Stimulated activated CD8-positive, alpha-beta memory T cell treated with anti-CD3 and anti-CD28 coated beads, Interleukin-4, amount 100 ng/mL, for 1 hour (primary cell): ENCODE measurements at places on chromosomes 1 and 21.

GRCh38 chr1:94940738-94941137 is 13.8 kb upstream of the CNN3 start:
- DNase-seq = no peak

GRCh38 chr1:44168520-44169098 is 27.2 kb upstream of the KLF18 start:
- no peak for DNase-seq

- no peak for DNase-seq
Observed at GRCh38 chr1:161549652-161550051, at the start of gene FCGR3A. Gene FCGR3A (minus strand): TSS chr1:161549818. CDS start chr1:161549736, 82 bp downstream.

DNA sequence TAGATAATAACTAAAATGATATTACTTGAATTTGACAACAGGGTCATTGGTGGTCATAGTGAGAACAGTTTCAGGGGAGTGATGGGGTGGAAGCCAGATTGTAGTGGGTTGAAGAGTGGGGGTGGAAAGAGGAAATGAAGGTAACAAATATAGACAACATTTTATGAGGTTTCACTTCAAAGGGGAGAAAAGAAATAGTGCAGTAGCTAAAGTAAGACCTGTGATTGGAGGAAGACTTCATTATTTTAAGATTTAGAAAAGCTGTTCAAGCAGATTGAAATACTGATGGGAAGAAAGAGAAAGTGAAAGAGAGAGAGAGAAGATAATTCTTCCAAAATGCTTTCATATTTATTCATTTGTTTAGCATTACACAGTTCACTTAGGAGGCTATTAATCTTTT is 52.0 kb upstream of the KCNA3 start:
- DNase-seq = no peak

DNA sequence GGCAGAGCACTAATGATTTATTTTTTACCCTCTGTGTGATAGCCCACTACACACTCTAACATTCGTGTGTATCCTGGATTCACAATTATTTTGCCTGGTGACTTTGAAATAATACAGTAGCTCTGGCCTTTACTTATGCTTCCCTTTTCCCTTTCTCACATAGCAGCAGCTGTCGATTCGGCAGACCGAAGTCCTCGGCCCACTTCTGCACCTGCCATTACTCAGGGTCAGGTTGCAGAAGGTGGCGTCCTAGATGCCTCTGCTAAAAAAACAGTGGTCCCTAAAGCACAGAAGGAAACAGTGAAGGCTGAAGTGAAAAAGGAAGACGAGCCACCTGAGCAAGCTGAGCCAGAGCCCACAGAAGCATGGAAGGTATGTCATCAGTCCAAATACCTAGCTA is 70.8 kb downstream of the TMEM200B start:
- no peak for DNase-seq

DNA sequence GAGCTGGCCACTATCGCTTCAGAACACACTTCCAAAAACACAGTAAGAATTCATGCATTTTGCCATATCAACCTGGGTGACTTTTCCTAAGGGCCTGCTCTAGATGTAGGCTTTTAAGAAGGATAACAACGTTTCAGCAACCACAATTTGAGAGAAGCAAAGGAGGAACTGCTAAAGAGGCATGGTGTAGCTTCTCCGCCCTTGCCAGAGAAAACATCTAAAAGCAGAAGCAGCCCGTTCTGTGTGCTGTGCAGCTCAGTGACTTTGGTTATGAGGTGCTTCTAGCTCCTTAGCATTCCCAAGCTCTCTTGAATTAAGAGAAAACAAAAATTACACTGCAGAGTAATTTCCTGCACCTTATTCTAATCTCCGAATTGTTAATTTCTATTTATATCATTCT is 2.7 kb downstream of the PER3 start:
- DNase-seq = no peak

GRCh38 chr21:38310646-38311485 is 54.1 kb downstream of the KCNJ15 start:
- no peak for DNase-seq

DNA sequence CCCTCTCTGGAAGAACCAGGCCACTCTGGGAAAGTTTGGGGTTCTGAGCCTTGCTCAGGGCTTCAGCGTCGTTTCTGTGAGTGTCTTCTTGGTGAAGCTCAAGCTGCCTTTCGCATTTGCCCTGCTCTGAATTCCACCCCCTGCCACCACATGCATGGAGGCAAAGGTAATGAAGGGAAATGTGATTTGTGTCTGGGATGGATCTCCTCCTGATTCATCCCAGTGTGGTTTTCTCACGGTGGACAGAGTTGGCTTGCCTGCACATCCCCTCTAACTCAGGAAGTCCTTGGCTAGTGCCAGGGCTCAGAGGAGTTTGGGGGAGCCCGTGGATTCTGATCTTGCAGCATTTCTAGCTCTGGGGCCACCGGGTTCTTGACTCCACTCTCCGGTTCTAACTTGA is 173.6 kb upstream of the RAB4A start:
- no peak for DNase-seq

- DNase-seq = no peak
Observed at GRCh38 chr1:46489169-46489637, 433 bp upstream of the DMBX1 start.

GRCh38 chr21:24259241-24259640 is 1348.0 kb downstream of the MRPL39 start:
- no peak for DNase-seq

- DNase-seq = no peak
Observed at GRCh38 chr1:94178901-94179300, 58.0 kb upstream of the ABCA4 start.

GRCh38 chr1:84991097-84991920 is 5.6 kb downstream of the MCOLN2 start:
- DNase-seq = no peak

GRCh38 chr1:43526002-43526401 is 4.7 kb upstream of the PTPRF start:
- DNase-seq = no peak

DNA sequence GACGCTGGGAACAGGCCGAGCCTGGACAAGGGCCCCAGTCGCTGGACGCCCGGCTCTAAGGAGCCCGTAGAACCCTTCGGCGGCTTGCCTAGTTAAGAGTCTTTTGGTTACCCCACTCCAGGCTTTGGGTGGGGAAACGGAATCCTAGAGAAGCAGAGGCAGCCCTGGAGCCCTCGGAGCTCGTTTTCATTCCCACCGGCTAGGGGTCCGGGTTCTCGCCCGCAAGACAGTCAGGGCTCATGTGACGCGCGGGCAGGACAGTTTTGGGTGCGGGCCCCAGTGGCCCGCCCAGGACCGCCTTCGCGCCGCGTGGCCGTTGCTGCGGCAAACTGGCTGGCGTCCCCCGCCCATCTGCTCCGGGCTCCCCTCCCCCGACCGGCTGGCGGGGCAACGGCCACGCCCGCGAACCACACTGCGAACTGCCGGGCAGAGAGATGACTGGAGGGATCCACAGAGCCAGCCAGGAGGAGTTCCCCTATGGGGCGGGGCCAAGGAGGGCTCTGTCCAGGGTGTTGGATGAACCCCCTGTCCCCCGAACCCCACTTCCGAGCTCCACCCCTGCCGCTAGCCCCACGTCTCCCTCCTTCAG is 829 bp upstream of the HES2 start:
- no peak for DNase-seq

DNA sequence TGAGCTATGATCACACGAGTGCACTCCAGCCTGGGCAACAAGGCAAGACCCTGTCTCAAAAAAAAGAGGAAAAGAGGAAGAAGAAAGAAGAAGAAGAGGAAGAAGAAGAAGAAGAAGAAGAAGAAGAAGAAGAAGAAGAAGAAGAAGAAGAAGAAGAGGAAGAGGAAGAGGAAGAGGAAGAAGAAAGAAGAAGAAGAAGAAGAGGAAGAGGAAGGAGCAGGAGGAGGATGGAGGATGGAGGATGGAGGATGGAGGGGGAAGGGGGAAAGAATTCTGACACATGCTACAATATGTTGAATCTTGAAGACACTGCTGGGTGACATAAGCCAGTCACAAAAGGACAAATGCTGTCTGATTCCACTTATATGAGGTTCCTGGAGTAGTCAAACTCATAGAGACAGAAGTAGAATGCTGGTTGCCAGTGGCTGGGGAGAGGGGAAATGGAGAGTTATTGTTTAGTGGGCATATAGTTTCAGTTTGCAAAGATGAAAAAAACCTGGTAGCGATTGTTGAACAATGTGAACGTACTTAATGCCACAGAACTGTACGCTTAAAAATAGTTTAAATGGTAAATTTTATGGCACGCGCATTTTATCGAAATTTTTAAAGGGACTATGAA is 47.3 kb upstream of the COA6 start:
- DNase-seq = no peak

DNA sequence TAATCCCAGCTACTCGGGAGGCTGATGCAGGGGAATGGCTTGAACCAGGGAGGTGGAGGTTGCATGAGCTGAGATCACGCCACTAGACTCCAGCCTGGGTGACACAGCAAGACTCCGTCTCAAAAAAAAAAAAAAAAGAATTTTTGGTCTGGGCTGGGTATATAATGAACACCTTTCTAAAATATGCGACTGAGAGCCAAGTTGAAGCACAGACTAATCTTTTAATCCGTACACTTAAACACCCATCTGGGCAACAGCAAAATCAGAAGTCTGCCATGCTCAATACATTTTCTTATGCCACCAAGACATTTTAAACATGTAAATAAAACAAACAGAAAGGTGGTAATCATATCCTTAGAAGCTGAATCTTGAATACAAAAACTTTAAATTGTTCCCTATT is 31.6 kb upstream of the ABCB10 start:
- DNase-seq = no peak

- DNase-seq = no peak
Observed at GRCh38 chr1:68131261-68131660, 80.8 kb upstream of the DIRAS3 start.

DNA sequence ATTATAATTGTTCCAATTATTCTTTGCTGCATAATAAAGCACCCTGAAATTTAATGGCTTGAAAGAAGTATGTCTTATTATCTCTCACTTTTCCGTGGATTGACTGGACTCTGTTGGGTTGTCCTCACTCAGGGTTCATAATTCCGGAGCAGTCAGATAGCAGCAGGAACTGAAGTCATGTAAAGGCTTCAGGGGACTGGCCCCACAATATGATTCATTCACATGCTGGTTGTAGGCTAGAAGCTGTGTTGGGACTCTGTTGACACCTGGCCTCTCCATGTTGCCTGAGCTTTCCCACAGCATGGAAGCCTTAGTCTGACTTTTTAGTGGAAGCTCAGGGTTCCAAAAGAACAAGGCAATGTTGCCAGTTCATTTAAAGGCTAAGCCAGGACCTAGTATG is 367.1 kb upstream of the ADGRL2 start:
- DNase-seq = no peak
